ENCODE measurements at places on chromosomes 12 and 14.

DNA sequence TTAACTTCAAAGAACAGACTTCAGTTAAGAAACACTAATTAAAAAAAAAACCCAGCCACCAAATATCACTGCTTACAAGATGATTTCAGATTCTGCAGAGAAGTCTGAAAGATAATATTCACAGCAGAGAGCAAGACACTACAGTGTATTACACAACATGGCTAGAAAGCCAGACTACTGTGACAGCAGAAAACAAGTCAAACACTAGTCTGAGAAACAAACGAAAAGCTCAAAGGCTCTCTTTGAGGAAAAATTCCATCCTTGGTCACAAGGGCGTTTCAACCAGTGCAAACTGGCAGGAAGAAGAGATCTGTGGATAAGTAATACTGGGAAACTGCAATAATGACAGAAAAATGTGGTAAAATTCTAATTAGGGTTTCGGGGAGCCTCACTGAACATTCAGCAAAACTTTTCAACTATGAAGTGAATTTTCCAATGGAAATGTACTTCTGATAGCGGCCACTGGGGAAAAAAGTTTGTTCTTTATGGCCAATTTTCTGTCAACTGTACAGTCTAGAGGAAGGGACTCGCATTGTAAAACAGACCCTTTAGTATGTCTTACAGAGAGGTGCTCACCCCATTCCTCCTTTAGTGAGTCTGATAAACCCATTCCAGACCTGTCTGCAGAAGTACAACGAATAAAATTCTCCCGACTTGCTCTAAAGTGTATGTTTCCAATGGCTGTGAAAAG, 50.4 kb downstream of the ACADS start:
- no peak for DNase-seq

GRCh38 chr14:61477712-61478462, 156.5 kb downstream of the PRKCH start:
- DNase-seq, result no peak

DNA sequence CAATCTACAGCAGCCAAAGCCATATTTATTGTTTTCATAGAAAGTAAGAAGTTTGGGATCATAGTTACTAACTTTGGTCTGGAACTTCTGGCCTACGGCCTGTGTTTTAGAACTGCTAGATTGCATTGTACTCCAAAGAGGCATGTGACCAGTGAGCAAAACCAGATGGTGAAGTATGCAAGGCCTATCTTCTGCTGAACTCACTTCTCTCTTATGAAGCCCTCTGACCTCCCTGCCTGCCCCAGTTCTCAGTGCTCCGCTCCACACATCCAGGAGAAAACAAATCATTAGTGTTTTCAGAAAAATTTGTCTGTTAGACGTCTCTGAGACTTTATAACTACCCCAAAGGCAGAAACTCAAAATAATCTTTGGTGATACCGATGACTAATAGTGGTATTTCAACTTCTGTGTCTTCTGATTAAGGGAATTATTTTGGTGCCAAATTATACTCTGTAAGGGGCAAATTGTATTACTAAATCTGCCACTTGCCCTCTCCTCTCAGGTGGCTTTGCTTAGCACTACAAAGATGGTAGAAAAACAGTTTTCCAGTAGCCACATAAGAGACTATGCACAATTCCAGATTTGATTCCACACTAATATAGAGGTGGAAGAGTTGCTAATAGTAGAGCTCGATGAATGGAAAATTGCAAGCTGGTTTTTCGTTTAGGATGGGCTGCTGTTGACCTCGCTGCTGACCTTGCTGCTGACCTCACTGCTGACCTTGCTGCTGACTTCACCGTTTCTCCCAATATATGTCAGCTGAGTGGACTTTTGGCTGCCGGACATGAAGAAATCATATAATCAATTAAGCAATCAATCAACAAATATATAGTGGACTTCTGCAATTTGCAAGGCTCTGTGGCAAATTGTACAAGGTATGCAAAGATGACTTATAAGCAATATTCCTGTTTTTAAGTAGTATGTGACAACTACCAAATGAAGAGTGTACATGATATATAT, 147.5 kb downstream of the KITLG start:
- no peak for DNase-seq

DNA sequence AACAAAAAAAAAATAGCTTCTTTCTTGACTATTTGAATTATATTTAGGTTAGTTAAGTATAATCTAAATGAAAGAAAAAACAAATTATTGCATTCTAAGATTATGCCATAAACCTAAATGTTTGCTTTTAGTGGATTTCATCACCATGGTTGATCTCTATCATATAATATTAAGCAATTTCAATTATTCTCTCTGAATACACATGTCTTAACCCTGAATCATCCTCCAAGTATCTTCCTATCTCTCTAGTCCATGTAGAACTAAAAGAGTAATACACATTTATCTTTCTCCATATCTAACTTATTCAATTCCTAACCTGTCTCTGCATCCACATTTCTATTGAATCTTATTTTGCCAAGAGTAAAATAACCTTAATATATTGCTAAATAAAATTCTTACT, 59.6 kb downstream of the PPFIA2 start:
- DNase-seq, result no peak

GRCh38 chr12:127245437-127245836, 1021.5 kb upstream of the TMEM132C start:
- DNase-seq, result no peak

DNA sequence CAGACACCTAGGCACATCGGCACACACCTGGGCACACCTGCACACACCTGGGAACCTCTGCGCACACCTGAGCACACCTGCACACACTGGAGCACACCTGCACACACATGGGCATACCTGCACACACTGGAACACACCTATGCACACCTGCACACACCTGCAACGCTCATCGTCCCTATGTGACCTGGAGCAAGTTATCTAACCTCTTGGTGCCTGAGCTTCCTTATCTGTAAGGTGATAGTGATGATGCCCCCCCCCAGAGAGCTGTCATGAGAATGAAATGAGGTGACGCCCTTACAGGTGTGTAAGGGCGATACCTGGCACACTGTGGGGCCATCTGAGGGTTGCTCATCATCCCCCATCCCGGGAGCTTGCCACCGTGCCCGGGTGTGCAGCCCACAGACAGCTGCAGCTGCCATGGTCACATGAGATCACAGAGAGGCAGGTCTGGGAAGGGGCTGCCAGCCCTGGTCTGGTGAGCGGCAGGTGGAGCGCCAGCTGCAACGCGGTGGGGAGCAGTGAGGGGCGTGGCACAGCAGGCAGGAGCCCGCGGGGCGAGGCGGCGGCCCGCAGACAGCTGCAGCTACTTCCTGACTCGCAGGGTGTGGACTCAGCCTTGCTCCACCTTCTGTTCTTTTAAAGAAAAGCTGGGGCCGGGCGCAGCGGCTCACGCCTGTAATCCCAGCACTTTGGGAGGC, 59.9 kb upstream of the FBRSL1 start:
- no peak for DNase-seq

- DNase-seq, result no peak
These were observed 139.7 kb upstream of the CCND2 start for GRCh38 chr12:4133636-4134447.

DNA sequence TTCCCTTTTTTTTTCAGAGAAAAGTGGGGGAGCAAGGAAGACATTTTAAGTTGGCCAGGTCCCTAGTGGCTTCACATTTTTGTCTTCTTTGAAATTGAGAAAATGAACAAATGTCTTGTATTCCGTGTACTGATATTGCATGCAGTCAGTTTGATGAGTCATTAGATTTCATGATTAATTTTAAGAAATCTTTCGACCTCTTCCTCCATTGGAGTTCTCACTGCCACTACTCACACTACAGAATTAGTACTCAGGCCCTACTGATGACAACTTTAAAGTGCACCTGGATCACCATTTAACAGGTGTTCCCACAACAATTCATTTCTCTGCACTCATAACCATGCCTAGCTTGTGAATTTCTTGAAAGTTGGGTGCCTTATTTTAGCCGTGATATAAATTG, 50.5 kb downstream of the SAMD4A start:
- DNase-seq, result no peak

- DNase-seq, result no peak
These were observed 54.6 kb downstream of the PSMA6 start for GRCh38 chr14:35346738-35347322.

GRCh38 chr14:74401504-74402241, 24.3 kb downstream of the SYNDIG1L start:
- no peak for DNase-seq

- no peak for DNase-seq
These were observed 150.2 kb downstream of the TTLL5 start for GRCh38 chr14:75811136-75811829.

Measured in fibroblast of the conjunctiva (primary cell).